Dermis microvascular lymphatic vessel endothelial cell (primary cell): ENCODE measurements at places on chromosomes 3 and 15. TPM values are rescaled to one million over a fixed set of nuclear protein-coding genes. Genes with fewer than 3 reads are reported as not detected.

CFAP92 gene
- 0.51 and 1.0 TPM in 2 replicates for total RNA-seq

GRCh38 chr3:126528800-126529541 lies 5.0 kb downstream of the CHST13 start:
- no peak for DNase-seq

DNA sequence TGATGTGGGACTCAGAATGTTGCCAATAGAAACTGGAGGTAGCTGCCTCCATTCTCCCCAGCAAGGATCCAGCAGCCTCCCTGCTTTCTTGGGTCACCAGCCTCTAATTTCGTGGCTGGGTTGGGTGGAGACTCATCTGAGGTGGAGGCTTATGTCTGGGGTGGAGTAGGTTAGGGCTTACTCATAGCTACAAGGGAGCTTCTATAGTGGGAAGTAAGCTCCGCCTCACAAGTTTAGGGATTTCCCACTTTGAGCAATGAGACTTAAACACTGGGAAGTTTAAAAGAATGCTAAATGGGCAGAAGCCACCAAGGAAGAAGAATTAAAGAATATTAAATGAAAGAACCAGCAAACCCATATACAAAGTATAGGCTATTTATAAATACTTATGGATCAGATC lies 63.8 kb downstream of the GJD2 start:
- DNase-seq, result no peak

- DNase-seq, result no peak
Measured at GRCh38 chr15:39622660-39623516, 42.0 kb downstream of the THBS1 start.

- no peak for DNase-seq
Measured at GRCh38 chr3:140013220-140013619, 78.2 kb downstream of the CLSTN2 start.

CKMT1A gene
- not detected in 2 replicates for total RNA-seq

DNA sequence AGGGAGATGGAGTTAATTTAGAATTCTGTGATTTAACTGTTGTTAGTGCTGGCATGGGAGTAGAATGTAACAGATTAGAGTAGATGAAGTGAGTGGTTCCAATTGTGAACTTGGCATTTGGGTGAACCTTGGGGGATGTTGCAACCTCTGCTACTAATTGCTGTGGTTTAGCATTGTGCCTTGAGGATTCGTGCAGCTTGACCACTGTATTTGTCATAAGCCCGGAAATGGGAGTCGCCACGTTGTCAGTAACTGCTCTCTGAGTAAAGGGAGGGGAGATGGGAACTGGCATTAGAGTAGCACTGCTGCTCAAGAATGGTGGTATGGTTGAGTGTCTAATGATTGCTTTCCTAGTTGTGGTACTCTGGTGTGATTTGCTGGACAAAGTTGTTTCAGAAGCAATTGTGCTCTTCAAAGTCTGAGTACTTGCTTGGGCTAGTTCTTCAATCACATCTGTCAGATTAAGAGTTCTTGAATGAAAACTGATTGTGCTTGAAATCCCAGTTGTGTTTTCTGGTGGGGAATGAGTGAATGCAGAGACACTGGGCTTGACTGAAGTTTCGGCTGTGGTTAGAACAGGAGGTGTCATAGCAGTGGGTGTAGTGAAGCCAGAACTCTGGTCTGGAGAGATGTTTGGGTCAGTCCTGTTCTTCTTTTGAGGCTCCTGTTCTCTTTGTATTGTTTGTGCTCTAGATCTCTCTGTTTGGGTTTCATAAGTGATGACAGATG lies 15.4 kb downstream of the IGSF10 start:
- no peak for DNase-seq

DNA sequence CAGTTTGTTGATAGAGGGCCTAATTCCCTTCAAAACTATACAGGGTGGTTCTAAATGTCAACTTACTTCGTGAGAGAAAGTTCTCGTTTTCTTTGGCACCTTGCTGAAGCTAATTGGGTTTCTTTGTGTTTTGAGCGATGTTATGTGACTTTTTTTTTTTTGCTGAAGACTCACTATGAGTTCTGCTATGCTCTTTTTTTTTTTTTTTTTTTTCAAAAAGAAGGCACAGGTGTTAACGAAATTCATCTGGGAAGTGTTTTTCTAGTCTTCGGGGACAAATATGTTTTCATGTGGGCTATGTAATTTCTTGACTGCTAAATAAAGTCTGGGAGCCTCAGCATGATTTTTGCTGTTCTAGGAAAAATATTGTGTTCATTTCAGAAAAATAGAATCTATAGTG lies 81.5 kb downstream of the PEX5L start:
- DNase-seq, result no peak
